ENCODE measurements at places on chromosomes 13 and 19.

- no peak for DNase-seq
Measured at GRCh38 chr19:13963603-13964105, 11.3 kb downstream of the DCAF15 start.

DNA sequence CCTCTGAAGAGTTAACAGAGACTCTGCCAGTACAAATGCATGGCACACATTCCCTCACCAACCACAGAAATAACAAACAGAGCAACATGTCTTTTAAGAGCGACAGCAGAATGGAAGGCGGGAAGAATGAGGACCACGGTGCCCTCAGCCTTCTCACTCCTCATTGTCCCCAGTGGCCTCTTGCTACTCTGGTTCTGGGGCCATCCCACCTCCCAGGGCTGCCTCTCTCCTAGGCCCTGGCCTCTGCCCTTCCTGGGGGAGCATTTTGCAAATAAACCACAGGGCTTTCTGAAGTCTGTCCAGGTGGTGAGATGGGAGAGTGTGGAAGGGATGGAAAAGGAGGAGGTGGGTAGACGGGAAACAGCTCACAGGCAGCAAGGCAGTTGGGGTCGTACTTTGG, 28.3 kb downstream of the CYP2B6 start:
- DNase-seq: no peak

- no peak for DNase-seq
Measured at GRCh38 chr19:55591555-55591954, 7.8 kb downstream of the FIZ1 start.

- DNase-seq: no peak
Measured at GRCh38 chr13:66532845-66533244, 697.3 kb downstream of the PCDH9 start.

DNA sequence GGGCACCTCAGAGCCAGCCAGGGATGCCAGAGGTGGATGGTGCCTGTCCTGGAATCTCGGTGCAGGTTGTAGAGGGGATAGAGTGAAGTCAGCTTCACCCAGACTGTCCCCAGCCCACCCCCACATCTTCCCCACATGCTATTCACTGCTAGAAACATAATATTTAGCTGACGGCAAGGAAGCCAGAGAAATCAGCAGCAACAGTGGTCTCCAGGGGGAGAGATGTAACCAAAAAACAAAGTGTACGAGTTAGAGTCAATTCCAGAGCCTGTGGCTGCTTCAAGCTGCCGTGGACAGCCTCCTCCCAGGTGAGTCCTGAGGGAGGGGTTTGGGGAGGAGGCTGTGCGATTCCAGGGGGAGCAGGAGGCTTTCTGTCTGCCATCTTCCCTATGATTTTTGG, 97.6 kb downstream of the ZNF536 start:
- DNase-seq: no peak

DNA sequence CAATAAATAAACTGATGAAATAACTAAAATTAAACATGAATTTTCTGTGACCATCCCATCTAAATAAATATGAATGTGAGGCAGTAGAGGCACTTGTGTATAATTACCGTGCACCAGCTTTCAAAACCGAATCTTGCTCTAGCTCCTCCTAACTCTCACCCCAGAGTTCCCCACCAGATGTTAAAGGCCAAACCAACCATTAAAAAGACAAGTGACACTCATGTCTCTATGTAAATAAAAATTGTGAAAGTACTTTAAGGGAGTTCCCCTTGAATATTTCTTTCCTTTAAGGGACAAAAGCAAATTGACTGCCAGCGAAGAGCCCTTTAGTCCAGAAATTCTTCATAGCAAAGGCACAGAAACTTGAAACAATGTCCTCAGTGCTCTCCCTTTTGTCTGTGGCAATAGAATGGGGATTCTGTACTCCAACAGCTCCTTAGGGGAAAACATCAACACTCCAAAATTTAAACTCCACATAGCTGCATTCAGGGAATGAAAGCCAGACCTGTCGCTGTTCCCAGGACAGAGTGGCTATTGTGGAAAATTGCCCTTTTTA, 101.7 kb upstream of the SOX21 start:
- DNase-seq: no peak

GRCh38 chr13:64767054-64767453, 2463.1 kb downstream of the PCDH9 start:
- no peak for DNase-seq

DNA sequence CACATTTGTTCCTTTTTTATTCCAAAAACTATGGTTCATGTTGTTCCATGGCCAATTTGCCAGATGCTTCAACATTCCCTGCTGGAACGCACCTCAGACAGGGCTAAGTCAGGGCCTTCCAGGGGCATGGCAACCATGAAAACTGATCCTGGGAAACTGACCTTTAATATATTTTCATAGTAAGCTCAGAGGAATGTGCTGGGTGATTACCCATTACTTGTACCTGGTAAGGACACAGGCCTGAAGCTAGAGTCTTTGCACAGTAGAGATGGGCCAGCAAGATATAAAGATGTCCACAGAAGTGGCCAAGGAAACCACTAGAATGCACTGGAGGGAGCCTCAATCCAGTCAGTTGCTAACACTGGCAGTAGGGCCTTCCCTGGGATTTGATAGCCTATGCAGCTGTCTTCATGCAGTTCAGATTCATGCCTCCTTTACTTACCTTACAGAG, 353.1 kb downstream of the ENOX1 start:
- DNase-seq: no peak

DNA sequence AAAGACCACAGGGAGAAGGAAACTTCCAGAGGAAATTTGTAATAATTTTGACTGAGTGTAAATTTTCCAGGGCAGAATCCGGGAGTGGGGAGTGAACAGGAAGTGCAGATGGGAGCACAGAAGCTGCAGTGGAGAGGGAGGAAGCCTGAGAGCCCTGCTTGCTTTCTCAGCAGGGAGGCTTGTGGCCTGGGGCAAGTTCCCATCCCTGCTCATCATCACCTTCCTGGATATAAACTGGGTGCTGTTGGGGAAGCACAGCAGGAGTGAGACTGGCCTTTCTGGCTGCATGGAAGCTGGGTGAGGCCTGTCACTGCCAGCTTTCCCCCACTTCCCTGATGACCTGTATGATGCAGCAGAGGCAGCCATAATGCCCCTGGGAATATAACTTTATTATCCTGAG, 532.9 kb downstream of the SLITRK6 start:
- no peak for DNase-seq

- no peak for DNase-seq
Measured at GRCh38 chr13:102933523-102933922, 87.7 kb downstream of the ERCC5 start.

- DNase-seq: no peak
Measured at GRCh38 chr13:99855526-99856420, 115.8 kb downstream of the ZIC5 start.

GRCh38 chr13:27791146-27791900, 960 bp upstream of the GSX1 start:
- DNase-seq: no peak

DNA sequence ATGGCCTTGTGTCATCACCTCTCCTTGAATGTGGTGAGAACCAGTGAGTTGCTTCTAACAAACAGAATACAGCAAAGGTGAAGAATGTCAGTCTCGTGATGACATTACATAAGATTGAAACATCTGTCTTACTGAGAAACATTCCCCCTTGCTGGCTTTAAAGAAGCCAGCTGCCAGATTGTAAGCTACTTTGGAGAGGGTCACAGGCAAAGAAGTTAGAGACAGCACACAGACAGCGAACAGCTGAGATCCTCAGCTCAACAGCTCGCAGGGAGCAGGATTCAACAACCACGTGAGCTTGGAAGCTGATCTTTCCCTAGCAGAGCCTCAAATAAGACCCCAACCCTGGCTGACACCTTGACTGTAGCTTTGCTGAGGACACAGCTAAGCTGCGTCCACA, 367.9 kb downstream of the LIG4 start:
- no peak for DNase-seq

- no peak for DNase-seq
Measured at GRCh38 chr19:53907193-53907581, 1.9 kb upstream of the CACNG7 start.

GRCh38 chr13:113210833-113211232, 1.4 kb downstream of the CUL4A start:
- DNase-seq: no peak
